Cerebellar nuclear complex (tissue), 1 donor: ENCODE measurements at places on chromosomes 7 and 10.

DNA sequence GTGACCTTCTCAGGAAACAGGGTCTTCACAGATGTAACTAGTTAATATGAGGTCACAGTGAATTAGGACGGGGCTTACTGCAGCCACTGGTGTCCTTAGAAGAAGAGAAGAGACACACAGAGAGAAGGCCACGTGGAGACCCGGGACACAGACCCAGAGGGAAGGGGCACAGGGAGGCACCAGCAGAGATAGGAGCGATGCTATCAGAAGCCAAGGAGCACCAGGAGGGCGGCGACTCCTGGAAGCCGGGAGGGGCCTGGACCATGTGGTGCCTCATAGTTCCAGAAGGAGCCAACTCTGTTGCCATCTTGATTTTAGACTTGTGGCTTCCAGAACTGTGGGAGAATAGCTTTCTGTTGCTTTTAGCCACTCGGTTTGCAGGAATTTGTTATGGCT, 505.9 kb downstream of the TCERG1L start:
- no peak for DNase-seq

DNA sequence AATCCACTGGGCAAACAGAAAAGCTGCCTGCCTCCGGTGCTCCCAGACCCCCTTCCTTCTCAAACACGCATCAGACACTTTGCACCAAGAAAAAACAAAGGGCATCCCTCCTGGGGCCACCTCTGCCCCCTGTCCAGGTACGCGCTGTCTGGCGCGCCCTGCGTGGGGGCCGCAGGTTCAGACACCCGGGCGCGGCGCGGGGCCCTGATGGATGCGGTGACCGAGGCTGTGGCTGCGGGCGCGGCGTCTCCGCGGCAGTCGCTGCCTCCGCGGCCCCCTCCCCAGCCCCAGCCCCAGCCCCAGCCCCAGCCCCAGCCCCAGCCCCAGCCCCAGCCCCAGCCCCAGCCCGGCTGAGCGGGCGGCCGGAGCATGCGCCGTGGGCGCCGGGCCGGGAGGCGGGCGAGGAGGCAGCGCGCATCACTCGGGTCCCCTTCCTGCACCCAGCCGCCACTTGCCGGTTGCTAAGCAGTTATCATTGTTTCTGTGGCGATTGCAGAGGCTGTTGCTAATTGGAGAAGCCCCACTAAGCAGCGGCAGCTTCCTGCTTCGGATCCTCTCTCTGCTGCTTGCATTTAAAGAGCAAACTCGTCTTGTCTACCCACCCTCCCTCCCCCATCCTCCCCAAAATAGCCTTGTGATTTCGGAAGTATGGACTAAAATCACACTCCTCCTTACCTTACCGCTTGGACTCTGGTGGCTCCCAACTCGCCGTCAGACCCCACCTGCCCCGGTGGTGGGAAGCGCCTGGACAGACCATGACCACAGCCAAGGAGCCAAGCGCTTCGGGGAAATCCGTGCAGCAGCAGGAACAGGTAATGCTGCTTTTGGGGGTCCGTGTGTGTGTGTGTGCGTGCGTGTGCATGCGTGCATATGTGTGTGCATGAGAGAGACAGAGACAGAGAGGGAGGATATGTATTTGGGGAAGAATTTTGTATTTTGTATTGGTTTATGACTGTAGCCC, 252.8 kb downstream of the DPP6 start:
- no peak for DNase-seq

DNA sequence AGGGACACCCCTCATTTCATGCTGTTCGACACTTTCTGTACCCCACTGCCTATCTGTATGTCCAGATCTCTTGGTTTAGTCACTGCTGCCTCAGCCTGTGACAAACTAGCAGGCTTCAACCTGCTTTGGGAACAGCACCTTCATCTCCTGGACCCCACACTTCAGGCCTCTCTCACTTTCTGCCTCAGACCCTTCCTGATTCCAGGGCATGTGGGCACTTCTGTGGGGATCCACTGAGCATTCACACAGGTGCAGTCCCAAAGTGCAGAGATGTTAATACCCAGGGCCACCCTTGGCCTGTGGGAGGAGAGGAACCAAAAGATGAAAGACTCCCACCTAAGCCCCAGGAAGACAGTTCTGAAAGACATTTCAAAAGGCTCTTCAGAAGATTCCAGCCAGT, 29.4 kb upstream of the C10orf71 start:
- no peak for DNase-seq

DNA sequence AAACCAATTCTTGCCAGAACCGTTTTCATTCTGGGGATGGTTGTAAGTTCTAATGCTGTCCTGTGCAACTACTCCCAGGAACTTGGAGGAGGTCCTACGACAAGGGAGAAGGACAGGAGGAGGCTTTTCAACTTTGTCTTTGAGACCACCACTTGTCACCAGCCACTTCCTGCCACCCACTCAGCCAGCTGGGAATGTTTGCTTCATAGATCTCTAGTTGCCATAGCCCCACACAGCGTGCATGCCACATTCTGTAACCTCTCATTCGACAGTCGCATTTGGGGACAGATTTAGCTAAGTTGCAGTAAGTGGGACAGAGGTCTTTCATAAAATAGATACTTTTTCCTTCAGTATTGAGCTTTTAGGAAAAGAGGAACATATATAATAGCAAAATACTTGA, 78.0 kb downstream of the TAF3 start:
- DNase-seq = no peak

DNA sequence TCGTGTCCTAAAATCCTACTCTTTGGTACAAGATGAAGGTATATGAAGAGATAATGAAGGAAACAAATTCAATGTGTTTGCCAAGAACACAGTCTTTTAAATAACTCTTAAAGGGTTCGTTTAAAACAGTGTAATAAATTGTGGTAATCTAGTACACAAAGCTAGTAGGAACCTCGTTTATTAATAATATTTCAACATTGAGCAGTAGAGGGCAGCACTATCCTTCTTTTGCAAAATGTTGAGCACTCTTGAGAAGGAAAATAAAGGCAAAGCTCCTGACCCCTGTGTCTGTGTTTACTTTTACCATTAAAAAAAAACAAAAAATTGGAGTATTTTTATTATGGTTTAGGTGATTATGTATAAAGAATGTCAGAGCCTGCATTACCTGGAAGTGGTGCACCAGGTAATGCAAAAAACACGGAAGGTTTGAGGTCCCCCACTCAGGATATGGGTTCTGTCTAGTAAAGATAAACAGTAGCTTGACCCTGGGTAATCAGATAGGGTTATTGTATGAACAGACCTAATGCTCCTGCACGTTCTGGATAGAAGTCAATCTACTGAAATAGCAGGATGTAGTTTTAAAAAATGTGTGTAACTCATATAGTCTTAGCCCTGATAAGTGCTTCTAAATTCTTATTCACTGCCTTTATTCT, 5.7 kb upstream of the GOT1 start:
- peak; percentile 17 for DNase-seq
